Temporal lobe (tissue), 4 donors: ENCODE measurements at places on chromosomes 16 and 17. TPM values are rescaled to one million over a fixed set of nuclear protein-coding genes. Genes with fewer than 3 reads are reported as not detected.

Gene SPDYE4
- total RNA-seq = not detected

Gene PPM1E
- total RNA-seq = 51.6 TPM

Gene TSPAN10
- 0.25 TPM for total RNA-seq

Gene ADAMTS18
- total RNA-seq = 0.49 TPM

Gene CHST5
- 0.25 TPM for total RNA-seq

Gene EPOP
- 0.49 TPM for total RNA-seq

Gene ATP2A3
- 2.2 TPM for total RNA-seq

Gene CDH1
- 2.2 TPM for total RNA-seq

Gene RHBDL3
- total RNA-seq = 0.98 TPM

Gene CLDN9
- not detected for total RNA-seq

Gene C1QTNF1
- 0.98 TPM for total RNA-seq

Gene TBC1D24
- 22.1 TPM for total RNA-seq

Gene EVPLL
- total RNA-seq = not detected

Gene ITGAL
- 1.2 TPM for total RNA-seq

Gene SLC52A1
- total RNA-seq = not detected

Gene NACA2
- not detected for total RNA-seq

Gene OR4D1
- under 0.01 TPM for total RNA-seq

Gene CACNG5
- total RNA-seq = 0.98 TPM

Gene NLRC3
- total RNA-seq = 0.49 TPM

Gene MFAP4
- 2.0 TPM for total RNA-seq

Gene AP1G1
- 96.1 TPM for total RNA-seq

Gene NOD2
- 0.49 TPM for total RNA-seq

Gene SCGB1C2
- not detected for total RNA-seq

Gene PYDC1
- total RNA-seq = 0.49 TPM

Gene TBC1D3B
- total RNA-seq = 2.0 TPM

Gene TELO2
- 13.8 TPM for total RNA-seq

Gene PHOSPHO1
- 1.7 TPM for total RNA-seq
